ENCODE measurements at places on chromosomes 3 and 15.

DNA sequence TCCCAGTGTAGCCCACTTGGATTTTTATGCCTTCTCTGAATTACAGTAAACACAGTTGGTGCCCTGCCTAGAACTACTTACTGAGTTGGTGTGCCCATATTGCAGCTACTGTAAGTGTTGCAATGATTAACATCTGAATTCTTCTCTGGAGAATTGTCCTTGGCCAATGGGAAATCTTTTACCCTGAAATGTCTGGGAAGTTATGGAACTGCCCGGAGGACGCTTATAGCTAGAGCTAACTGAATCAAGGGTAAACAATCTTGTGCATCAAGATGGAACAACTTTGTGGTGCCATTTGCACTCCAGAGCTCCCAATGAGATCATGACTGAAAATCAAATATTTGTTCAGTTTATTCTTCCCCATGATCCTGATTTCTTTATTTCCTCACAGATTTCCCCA lies 246.7 kb upstream of the CBLB start:
- no peak for DNase-seq

GRCh38 chr3:42120866-42121265 lies 29.7 kb downstream of the TRAK1 start:
- DNase-seq, result no peak

DNA sequence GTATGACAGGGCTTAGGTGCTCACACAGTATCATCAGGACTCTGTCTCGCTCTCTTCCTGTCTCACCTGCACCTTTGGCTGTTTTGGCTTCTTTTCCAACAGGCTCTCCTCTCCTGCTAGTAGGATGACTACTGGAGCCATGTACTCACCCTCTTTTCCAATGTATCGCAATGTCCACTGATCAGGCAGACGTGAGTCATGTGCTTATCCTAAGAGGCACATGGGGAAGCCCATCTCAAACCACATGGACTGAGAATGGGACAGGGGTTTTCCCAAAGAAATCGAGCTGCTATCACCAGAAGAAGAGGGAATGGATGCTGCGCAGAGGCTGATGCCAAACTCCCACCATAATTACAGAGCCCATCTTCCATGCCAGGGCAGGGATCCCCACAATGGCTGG lies 180.6 kb downstream of the IL5RA start:
- no peak for DNase-seq

GRCh38 chr3:9887480-9887879 lies 2.9 kb upstream of the JAGN1 start:
- no peak for DNase-seq

GRCh38 chr15:79168922-79169456 lies 78.4 kb upstream of the RASGRF1 start:
- no peak for DNase-seq

DNA sequence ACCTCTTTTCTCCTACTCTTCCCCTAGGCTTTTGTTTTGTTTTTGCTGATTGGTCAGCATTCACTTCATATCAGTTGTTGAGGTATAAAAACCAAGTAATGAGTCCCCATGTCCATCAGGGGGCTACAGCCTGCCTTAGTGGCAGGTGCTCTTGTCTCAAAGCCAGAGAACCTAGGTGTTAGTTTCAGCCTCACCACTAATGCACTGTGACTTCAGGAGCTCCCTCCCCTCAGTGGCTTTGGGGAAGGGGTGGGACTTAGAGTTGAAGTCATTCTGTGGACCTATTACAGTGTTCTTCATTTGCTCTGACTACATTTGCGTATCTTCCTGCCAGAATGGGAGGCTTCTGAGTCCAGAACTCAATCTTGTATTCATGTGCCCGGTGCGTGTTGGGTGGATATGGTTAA lies 41.6 kb downstream of the NR2C2 start:
- DNase-seq, result no peak

- DNase-seq, result peak; percentile 81
These were observed 71.9 kb upstream of the SPATA12 start for GRCh38 chr3:56988458-56989168.

GRCh38 chr15:92749946-92750345 lies 94.4 kb upstream of the FAM174B start:
- no peak for DNase-seq
